ENCODE measurements at places on chromosomes 12 and 14.

GRCh38 chr14:71597287-71597920 lies 334.8 kb upstream of the RGS6 start:
- DNase-seq: no peak

- DNase-seq: no peak
Observed at GRCh38 chr14:65173973-65174693, 71.8 kb upstream of the MAX start.

GRCh38 chr12:132433641-132434395 lies 56.1 kb upstream of the FBRSL1 start:
- DNase-seq: no peak

DNA sequence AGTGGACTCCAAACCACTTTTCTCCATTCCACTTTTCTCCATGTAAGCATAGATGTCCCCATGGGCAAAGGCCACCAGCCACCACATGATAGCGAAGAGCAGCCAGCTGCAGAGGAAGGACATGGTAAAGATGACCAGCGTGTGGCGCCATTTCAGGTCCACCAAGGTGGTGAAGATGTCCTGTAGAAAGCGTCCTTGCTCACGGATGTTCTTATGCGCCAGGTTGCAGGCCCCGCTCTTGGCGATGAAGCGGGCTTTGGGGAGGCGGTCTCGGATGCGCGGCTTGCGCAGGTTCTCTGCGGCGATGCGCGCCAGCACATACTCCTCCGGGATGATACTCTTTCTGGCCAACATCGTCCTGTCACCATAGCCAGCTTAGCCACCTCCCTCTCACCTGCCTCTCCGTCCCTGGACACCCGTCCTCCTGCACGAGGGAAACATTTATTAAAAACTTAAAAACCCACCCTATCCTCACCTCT lies 1.2 kb downstream of the KCNJ8 start:
- no peak for DNase-seq

- no peak for DNase-seq
Observed at GRCh38 chr14:75429562-75429961, 1.7 kb downstream of the JDP2 start.

DNA sequence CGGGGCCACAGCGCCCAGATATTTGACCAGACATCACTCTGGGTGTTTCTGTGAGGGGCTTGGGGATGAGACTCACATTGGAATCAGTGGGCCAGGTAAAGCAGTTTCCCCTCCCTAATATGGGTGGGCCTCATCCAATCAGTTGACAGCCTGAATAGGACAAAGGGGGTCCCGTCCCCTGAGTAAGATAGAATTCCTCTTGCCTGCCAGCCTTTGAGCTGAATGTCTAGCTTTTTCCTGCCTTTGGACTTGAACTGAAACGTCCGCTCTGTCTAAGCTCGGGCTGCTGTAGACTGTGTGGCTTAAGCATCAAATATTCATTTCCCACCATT lies 88.8 kb upstream of the DIO3 start:
- DNase-seq: no peak

GRCh38 chr12:89047856-89048418 lies 304.4 kb downstream of the DUSP6 start:
- DNase-seq: no peak

DNA sequence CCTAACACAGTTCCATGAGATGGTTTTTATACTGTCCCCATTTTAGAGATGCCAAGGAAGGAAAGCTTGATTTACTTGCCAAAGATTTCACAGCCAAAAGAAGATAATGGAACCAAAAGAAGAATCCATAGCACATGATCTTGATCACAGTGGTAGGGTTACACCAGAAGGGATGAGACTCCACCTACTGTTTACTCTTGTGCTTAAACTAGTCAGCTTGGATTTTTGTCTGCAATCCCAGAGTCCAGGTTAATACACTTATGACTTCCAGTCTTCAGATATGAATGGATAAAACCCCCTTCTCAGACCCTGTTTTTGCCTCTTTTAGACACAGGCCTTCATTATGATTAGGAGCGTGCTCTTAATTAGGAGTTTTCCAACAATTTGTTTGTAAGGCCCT lies 454.2 kb downstream of the AEBP2 start:
- DNase-seq: no peak

DNA sequence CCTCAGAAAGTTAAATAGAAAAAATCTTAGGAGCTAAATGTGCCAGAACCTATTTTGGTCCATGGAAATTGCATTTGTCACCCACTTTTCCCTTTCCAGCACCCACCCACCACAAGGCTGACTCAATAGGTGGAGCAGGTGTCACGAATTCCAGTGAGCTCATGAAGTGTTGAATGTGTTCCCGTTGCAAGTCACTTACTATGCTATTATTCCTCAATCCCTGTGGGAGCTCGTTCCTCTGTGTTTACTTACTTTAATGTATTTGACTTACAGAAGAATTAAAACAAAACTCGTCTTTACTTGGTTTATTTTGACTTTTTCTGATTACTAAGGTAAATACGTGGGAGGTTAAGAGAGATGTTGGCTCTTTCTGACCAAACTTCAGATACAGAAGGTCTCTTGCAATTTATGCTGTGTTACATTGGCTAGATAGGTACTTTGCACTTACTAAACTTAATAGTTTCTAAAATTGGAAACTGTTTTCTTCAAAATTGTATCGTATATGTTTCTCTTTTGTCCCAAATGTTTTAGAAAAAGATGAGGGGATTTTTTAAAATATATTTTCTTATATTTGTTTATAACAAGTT lies 269.4 kb upstream of the NOVA1 start:
- DNase-seq: no peak

- no peak for DNase-seq
Observed at GRCh38 chr12:56300644-56301464, 724 bp upstream of the CS start.

DNA sequence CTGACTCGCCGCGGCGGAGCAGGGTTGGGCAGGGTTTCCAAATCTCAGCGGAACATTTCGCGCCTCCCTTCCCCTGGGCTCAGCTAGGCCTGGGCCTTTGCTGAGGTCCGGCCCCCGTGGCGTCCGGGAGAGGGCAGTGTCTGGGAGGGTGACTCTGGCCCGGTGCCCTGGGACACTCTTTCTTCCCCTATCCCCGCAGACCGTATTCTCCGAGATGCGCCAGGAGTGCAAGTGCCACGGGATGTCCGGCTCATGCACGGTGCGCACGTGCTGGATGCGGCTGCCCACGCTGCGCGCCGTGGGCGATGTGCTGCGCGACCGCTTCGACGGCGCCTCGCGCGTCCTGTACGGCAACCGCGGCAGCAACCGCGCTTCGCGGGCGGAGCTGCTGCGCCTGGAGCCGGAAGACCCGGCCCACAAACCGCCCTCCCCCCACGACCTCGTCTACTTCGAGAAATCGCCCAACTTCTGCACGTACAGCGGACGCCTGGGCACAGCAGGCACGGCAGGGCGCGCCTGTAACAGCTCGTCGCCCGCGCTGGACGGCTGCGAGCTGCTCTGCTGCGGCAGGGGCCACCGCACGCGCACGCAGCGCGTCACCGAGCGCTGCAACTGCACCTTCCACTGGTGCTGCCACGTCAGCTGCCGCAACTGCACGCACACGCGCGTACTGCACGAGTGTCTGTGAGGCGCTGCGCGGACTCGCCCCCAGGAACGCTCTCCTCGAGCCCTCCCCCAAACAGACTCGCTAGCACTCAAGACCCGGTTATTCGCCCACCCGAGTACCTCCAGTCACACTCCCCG lies 3.0 kb downstream of the WNT1 start:
- DNase-seq: peak; percentile 57

- no peak for DNase-seq
Observed at GRCh38 chr14:101058571-101058970, 155.0 kb upstream of the RTL1 start.

DNA sequence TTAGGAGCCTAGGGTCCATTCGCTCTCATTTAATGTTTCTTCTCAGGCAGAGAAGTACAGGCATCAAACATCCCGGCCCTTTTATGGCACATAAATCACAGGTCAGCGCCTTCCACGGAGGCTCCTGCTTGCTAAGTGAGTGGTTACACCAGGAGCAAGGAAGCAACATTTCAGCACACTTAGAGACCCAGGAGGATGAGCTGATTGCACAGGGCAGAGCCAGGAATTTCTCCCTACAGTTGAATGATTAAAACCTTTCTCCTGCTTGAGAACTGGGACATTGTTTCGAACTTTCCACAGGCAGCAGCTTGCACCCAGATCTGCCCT lies 233.4 kb downstream of the SPTSSA start:
- DNase-seq: no peak

DNA sequence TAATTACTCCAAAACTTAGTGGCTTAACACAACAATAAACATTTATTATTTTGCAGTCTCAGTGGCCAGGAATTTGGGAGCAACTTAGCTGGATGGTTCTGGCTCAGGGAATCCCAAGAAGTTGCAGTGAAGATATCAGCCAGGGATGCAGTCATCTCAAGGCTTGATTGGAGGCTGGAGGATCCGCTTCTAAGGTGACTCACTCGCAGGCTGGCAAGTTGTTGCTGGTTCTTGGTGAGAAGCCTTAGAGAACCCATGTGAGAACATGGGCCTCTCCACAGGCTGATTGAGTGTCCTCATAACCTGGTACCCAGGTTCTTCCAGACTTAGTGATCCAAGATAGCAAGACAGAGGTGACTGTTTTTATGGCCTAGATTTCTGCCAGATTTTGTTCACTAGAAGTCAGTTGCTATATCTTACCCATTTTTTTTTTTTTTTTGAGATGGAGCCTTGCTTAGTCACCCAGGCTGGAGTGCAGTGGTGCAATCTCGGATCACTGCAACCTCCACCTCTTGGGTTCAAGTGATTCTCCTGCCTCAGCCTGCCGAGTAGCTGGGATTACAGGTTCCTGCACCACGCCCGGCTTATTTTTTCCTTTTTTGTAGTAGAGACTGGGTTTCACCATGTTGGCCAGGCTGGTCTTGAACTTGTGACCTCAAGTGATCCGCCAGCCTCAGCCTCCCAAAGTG lies 32.5 kb downstream of the BRMS1L start:
- DNase-seq: no peak

DNA sequence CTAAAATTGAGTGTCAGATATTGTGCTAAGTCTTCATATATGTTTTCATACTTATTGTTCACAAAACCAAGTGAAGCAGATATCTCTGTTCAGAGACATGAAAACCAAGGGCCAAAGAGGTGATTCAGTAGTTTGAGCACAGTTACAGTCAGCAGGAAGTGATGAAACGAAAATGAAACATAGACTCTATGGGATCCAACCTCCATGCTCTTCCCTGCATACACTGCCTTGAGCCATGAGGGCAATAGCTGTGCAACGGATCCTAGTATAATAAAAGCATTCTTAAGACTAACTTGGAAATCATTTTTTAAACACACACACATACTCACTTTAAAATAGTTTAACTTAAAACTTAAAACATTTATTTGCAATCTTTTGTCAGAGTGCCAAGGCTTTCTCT lies 27.9 kb downstream of the ESR2 start:
- DNase-seq: no peak

DNA sequence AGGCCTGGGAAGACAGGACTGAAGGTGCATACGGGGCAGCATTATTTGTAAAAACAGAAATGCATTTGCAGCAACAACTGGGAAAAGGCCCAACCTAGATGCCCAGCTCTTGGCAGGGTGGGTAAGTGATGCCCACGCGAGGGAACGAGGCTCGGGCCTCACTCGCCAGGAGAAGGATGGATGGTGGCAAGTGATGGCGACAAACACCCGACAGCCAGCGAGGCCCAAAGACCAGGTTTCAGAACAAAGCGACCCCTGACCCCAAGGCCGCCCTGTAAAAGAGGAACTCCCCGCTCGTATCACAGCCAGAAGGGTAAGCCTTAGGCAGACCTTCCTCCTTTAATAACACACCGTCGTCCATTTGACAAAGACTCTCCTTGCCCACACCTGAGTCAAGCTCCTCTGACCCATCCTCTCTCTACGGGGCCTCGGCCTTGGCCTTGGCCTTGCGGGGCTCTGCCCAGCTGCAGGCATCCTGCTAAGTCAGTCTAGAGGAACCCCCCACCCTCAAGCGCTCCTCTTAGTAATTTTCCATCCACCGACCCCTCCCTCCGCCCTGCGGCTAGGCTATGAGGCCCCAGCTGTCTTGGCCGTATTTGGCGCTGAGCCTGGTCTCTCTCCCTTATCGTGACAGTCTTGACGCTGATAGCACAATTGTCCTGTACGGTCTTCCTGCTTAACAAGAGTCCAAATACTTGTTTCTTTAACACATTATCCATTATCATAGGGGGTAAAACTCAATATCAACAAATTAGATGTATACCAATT lies 80.2 kb downstream of the NCOR2 start:
- no peak for DNase-seq

- no peak for DNase-seq
Observed at GRCh38 chr12:19165451-19165850, 35.9 kb downstream of the PLEKHA5 start.

DNA sequence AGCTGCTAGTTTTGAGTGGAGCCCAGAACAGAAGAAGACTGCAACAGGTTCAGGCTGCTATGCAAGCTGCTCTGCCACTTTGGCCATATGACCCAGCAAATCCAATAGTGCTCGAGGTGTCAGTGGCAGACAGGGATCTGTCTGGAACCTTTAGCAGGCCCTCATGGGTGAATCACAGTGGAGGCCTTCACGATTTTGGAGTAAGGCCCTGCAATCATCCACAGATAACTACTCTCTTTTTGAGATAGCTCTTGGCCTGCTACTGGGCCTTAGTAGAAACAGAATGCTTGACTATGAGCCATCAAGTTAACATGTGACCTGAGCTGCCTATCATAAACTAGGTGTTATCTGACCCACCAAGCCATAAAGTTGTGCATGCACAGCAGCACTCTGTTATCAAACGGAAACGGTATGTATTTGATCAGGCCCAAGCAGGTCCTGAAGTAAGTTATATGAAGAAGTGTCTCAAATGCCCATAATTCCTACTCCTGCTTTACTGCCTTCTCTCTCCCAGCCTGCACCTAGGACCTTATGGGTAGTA lies 116.9 kb upstream of the CCDC196 start:
- no peak for DNase-seq

All from CD4-positive, alpha-beta T cell treated with Interleukin-4 for 1 hour (primary cell).